Renal cortex interstitium (tissue), 15 donors: ENCODE measurements at places on chromosomes 5 and 9. TPM values are rescaled to one million over a fixed set of nuclear protein-coding genes. Genes with fewer than 3 reads are reported as not detected.

GRCh38 chr5:154071799-154072413 lies 33.1 kb downstream of the MFAP3 start:
- no peak for DNase-seq

CA9 gene
- polyA plus RNA-seq: 1.1 TPM

TBC1D13 gene
- polyA plus RNA-seq: 37.2 TPM

GRCh38 chr9:27432308-27432707 lies 91.8 kb upstream of the IFNK start:
- DNase-seq: no peak

OSMR gene
- polyA plus RNA-seq: 11.0 TPM
